ENCODE measurements at places on chromosomes 11 and 22.

- DNase-seq = no peak
These were observed 260.5 kb downstream of the CASP12 start for GRCh38 chr11:104637662-104638170.

DNA sequence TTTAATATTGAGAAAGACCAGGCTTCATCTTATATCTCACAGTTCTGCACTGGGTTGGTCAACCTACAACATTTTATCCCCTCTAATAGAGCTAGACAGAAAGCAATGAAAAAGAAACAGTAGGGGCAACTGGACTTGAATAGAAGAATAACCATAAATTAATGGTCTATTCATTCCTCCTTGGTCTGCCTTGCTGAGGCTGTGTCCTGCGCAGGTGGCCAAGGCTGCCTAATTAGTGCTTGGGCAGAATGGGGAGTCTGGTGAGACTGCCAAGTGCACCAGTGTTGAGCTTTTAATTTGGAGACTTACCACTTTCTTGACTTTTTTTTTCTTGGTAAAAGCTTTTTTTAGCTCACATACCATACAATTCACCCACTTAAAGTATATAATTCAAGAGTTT, 35.0 kb upstream of the SPON1 start:
- no peak for DNase-seq

GRCh38 chr11:61477727-61478148, 30.8 kb upstream of the LRRC10B start:
- DNase-seq = no peak

DNA sequence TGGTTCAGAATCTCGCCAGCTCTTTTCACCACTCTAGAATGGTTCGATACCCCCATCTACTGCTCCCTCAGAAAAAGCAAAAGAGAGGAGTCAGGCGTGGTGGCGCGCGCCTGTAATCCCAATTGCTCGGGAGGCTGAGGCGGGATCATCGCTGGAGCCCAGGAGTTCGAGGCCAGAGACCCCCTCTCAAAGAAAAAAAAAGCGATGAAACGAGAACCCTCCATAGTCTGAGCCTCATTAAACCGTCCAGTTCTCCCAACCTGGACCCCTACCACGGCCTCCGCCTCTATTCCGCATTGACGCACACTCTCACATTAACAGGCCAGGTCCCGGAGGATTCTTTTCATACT, 439 bp downstream of the SPA17 start:
- DNase-seq = no peak

Measured in NCI-H187 treated with DMSO at 0.1 percent for 48 hours (cell line).